Esophagus muscularis mucosa (tissue), 4 donors: ENCODE measurements at places on chromosomes 6 and 20. TPM values are rescaled to one million over a fixed set of nuclear protein-coding genes. Genes with fewer than 3 reads are reported as not detected.
A peak's percentile ranks its signal among the peaks of the same experiment; 100 is the strongest.

SPEF1 gene
- not detected for total RNA-seq

TBX18 gene
- total RNA-seq: 11.8 TPM

POLR1H gene
- total RNA-seq: 21.0 TPM

HCK gene
- 9.0 TPM for total RNA-seq

SCUBE3 gene
- 8.0 TPM for total RNA-seq

FAXC gene
- total RNA-seq: 22.2 TPM

GRCh38 chr20:63024573-63025392 lies 18.0 kb upstream of the BHLHE23 start:
- DNase-seq: no peak
- H3K4me3 ChIP-seq: no peak overlapping the region
- no peak overlapping the region for H3K27ac ChIP-seq

DNA sequence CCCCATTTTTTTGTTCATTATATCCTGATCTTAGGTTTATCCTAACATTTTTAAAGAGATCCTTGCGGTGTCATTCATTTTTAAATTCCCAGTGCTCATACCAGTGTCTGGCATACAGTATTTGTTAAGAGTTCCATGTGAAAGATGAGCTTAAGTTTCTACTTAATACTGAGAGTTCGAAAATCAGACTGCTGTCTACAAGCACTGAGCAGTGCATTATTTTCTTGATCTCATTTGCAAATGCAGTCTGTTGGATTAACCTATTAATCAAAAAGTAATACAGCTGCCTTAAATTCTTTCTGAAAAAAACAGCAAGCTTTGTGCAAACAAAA lies 663 bp downstream of the COQ3 start:
- peak overlapping the region; percentile 88 for H3K27ac ChIP-seq
- H3K4me1 ChIP-seq: peaks cover 15% of the 10 kb centered on the region

DNA sequence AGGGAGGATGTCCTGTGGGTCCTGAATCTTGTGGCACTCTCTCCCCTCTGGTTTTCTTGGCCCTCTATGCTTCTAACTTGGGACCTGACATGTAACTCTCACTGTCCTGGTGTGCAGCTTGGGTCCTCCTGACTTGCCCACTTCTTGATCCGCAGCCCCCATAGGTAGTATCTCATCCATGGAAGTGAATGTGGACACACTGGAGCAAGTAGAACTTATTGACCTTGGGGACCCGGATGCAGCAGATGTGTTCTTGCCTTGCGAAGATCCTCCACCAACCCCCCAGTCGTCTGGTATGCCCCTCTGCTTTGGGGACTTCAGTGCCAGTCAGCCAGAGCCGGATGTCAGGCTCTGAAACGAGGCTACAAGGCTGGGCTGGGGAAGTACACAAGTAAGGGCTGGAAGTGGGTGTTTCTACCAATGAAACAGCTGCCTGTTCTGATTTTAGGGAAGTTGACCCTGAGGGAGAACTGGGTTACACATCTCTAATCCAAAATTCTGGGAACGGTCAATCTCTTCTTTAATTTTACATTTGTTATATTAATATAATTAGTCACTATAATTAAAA lies 641 bp downstream of the DBNDD2 start:
- DNase-seq: no peak
- H3K27ac ChIP-seq: peak overlapping the region; percentile 99
- H3K4me3 ChIP-seq: peak overlapping the region; percentile 80
- H3K4me1 ChIP-seq: peaks cover 42% of the 10 kb centered on the region
- H3K36me3 ChIP-seq: peaks cover 33% of the 10 kb centered on the region

DNA sequence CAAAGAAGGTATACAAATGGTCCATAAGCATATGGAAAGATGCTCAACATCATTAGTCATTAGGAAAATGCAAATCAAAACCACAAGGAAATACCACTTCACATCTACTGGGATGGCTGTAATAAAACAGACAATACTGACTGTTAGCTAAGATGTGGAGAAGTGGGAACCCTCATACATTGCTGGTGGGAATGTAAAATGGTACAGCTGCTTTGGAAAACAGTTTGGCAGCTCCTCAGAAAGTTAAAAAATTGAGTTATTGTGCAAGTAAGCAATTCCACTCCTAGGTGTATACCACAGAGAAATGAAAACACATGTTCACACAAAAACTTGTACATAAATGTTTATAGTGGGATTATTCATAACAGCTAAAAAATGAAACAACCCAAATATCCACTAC lies 173.0 kb upstream of the JAG1 start:
- H3K27me3 ChIP-seq: no peaks in the 10 kb centered on the region
- H3K36me3 ChIP-seq: no peaks in the 10 kb centered on the region
- no peak overlapping the region for H3K27ac ChIP-seq
- H3K4me1 ChIP-seq: no peaks in the 10 kb centered on the region
- H3K4me3 ChIP-seq: no peak overlapping the region

GRCh38 chr6:97668716-97669115 lies 385.7 kb upstream of the MMS22L start:
- H3K4me1 ChIP-seq: peaks cover 17% of the 10 kb centered on the region
- peak overlapping the region; percentile 33 for H3K4me3 ChIP-seq
- H3K36me3 ChIP-seq: no peaks in the 10 kb centered on the region
- no peak for DNase-seq
- H3K27ac ChIP-seq: no peak overlapping the region
- no peaks in the 10 kb centered on the region for H3K27me3 ChIP-seq

- no peaks in the 10 kb centered on the region for H3K27me3 ChIP-seq
- H3K27ac ChIP-seq: no peak overlapping the region
- no peak overlapping the region for H3K4me3 ChIP-seq
- H3K36me3 ChIP-seq: peaks cover 25% of the 10 kb centered on the region
- H3K4me1 ChIP-seq: peaks cover 5% of the 10 kb centered on the region
- DNase-seq: no peak
Measured at GRCh38 chr20:41063442-41063841, 34.8 kb downstream of the TOP1 start.

GRCh38 chr6:136701045-136701444 lies 91.2 kb downstream of the MAP3K5 start:
- no peaks in the 10 kb centered on the region for H3K4me1 ChIP-seq
- H3K27me3 ChIP-seq: no peaks in the 10 kb centered on the region
